ENCODE measurements at places on chromosomes 7 and 10.

GRCh38 chr10:10959666-10960065 is 58.0 kb upstream of the CELF2 start:
- DNase-seq = no peak

DNA sequence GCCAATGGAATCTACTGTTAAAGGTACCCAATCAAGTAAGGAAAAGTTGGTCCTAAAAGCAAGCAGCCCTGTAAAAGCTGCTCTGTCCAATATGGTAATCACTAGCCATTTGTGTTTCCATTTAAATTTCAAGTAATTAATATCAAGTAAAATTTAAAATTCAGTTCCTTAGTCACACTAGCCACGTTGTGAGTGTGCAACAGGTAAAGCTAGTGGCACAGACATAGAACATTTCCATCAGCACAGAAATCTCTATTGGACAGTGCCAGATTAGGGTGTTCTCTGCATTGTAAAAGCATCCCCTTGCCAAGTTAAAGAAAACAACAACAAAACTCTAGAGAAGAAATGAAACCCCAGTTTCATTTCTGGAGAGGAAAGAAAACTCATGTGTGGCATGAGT is 4.4 kb downstream of the CAV1 start:
- DNase-seq = no peak

DNA sequence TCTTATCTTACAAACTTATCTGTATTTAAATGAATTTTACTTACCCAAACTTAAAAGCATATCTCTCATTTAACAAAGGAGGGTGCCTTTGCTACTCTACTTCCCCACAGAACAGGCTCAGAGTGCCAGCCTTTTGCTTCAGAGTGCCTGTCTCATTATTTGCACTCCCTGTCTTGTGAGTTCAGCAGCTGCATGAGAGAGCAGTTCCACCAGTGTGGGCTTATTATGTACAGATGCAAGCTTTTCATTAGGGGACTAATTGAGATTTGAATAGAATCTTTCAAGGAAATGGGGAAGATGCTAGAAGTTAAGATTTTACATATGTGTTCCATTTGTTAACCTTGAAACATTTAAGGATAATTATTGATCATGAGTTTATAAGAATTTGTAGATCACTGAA is 310.2 kb upstream of the LRRN3 start:
- peak; percentile 42 for DNase-seq

DNA sequence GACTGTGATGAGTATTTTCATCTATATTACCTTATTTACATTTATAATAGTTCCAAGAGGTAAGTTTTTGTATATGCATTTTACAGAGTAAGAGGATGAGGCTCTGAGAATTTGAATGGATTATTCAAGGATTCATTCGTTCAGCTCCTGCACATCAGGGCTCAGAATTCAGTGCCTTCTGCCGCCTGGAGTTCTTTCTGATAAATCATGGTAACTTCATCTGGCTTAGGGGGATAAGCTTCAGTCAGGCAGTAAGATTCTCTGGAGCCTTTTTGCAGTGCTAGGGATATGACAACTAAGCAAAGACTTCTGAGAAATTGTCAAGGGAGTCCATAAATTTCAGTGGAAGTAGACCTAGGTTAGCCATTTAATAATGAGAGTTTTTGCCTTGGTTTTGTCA is 668.6 kb downstream of the NRG3 start:
- no peak for DNase-seq

GRCh38 chr7:100609958-100610357 is 2.4 kb upstream of the MOSPD3 start:
- DNase-seq = no peak

- no peak for DNase-seq
Observed at GRCh38 chr7:135710417-135711138, 17.4 kb downstream of the SLC13A4 start.

DNA sequence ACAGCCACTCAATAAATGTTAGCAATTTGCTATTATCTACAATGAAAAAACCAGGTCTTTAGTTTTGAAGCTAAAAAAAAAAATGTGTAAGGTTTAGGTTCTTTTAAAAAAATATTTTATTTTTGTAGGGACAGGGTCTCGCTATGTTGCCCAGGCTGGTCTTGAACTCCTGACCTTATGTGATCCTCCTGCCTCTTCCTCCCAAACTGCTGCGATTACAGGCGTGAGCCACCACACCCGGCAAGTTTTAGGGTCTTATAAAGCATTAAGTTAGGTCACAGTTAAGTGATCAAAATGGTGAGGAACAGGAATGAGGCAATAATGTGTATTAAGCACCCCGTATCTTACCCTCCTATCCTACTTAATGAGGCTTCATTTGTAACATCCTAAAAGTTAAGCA is 774 bp downstream of the SEM1 start:
- no peak for DNase-seq

- DNase-seq = no peak
Observed at GRCh38 chr7:12244694-12245093, 33.6 kb downstream of the TMEM106B start.

- no peak for DNase-seq
Observed at GRCh38 chr7:121046893-121047468, 58.5 kb downstream of the CPED1 start.

DNA sequence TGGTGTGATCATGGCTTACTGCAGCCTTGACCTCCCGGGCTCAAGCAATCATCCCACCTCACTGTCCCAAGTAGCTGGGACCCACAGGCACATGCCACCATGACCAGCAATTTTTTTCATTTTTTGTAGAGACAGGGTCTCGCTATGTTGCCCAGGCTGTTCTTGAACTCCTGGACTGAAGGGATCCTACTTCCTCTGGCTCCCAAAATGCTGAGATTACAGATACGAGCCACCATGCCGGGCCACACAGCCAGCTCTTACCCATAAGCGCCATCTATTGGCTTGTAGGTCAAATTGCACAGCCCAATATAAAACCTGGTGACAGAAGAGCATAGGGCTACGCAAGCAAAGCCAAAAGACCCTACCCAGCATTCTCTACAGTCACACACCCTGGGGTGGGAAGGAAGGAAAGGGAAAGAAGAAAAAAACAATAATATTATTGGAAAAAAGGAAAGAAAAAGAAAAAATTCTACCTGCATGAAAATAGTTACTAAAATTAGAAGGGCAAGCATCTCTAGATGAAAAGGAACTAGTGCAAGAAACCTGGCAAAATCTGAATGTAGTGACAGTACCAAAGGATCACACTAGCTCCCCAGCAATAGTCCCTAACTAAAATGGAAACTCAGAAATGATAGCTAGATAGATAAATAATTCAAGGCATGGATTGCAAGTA is 29.4 kb upstream of the AMPH start:
- peak; percentile 53 for DNase-seq

DNA sequence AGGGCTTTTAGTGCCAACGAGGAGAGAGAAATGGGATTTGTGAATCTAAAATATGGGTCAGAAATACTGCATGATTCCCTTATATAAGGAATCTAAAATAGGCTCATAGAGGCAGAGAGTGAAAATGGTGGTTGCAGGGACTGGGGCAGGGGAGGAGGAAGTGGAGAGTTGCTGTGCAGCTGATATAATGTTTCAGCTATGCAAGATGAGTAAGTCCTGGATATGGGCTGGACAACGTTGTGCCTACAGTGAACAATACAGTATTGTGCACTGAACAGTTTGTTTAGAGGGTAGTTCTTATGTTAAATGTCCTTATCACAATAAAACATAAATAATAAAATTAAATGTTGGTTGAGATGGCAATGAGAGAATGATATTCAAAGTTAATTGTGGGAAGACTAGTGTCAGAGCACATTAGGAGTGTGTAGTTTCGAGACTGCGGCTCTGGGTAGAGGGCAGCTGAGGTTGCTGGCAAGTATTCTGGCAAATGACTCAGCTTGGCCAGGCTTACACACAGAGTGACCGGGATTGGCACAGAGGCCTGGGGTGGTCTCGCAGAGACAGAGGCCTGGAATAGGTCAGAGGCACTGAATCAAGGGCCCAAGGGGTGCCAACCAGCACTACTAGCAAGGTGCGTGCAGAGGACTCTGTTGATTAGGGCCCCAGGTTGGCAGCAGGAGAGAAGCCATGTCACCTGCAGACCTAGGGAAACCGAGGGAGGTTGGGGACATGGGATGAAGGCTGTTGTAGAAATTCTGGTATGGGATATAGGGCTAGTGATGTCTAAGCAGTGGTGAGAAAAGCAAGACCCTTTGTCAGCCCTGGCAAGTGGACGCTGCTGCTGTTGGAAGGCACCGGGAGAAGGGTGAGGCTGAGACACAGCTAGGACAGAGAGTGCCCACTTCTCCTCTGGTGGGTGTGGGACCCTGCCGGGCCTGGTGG is 2.8 kb upstream of the DEPP1 start:
- no peak for DNase-seq

Measured in COR-L47 (cell line).